ENCODE measurements at places on chromosomes 3 and 15.

- no peak for DNase-seq
Measured at GRCh38 chr3:127589600-127590281, 792 bp downstream of the TPRA1 start.

GRCh38 chr3:116135457-116136085 lies 309.7 kb downstream of the LSAMP start:
- DNase-seq: peak; percentile 21

- no peak for DNase-seq
Measured at GRCh38 chr3:24963762-24964625, 464.1 kb upstream of the RARB start.

GRCh38 chr15:57451555-57451954 lies 75.2 kb downstream of the CGNL1 start:
- no peak for DNase-seq

- DNase-seq: no peak
Measured at GRCh38 chr3:177451864-177452830, 254.9 kb upstream of the TBL1XR1 start.

- no peak for DNase-seq
Measured at GRCh38 chr3:105174017-105174615, 192.6 kb upstream of the ALCAM start.

- DNase-seq: peak; percentile 34
Measured at GRCh38 chr3:129936757-129937156, 37.8 kb upstream of the TRH start.

DNA sequence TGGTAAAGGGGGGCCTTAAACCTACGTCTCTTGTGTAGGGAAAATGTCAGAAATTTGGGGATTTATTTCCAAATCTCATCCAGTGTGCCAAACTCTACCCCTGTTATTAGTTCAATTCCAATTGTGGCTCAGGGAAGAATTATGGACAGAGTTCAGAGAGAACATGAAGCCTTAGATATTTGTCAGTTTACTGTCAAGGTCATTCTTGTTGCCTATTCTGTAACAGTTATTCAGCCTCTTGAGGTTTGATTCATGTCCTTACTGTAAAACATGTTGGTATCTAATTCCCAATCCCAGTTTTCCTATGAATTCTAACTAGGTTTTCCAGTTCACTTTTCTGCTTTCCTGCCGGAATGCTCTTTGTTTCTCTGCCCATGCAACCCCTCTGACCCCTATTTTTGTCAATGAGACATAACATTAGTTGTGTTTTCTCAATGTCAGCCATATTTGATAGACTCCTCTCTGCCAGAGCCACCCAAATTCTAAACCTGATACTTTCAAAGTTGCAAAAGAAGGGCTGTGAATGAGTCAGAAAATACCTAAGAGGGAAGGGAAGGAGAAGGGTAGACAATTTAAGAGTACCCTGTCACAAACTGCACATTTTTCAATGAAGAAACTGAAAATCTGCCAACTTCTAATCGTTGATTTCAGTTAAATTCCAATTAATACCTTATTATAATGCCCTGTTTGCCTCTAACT lies 52.4 kb downstream of the ATOSA start:
- DNase-seq: no peak

DNA sequence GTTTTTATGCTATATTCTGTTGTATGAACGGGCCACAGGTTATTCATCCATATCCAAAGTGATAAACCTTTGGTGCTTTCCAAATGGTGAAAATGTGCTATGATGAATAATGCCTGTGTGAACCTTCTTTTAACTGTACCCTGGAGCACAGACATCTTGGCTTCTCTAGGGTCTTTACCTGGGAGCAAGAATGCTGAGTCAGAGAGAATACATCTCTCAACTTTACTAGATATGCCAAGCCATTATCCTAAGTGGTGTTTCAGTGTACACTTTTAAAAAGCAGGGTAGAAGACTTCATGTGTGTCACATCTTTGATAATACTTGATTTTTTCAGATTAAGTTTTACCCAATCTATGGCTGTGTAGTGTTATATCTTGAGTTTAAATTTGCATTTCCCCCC lies 23.5 kb upstream of the XYLB start:
- DNase-seq: no peak

DNA sequence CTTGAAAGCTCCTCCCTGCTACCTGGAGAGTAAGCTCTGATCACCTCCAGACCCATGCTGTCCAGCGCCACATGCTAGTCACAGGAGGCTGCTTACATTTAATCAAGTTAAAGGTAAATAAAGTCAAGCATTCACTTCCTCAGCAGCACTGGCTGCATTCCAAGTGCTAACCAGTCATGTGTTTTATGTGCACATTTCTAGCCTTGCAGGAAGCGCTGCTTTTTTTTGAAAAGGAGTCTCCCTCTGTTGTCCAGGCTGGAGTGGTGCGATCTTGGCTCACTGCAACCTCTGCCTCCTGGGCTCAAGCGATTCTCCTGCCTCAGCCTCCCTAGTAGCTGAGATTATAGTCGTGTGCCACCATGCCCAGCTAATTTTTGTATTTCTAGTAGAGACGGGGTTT lies 279.2 kb downstream of the GABRG3 start:
- no peak for DNase-seq

DNA sequence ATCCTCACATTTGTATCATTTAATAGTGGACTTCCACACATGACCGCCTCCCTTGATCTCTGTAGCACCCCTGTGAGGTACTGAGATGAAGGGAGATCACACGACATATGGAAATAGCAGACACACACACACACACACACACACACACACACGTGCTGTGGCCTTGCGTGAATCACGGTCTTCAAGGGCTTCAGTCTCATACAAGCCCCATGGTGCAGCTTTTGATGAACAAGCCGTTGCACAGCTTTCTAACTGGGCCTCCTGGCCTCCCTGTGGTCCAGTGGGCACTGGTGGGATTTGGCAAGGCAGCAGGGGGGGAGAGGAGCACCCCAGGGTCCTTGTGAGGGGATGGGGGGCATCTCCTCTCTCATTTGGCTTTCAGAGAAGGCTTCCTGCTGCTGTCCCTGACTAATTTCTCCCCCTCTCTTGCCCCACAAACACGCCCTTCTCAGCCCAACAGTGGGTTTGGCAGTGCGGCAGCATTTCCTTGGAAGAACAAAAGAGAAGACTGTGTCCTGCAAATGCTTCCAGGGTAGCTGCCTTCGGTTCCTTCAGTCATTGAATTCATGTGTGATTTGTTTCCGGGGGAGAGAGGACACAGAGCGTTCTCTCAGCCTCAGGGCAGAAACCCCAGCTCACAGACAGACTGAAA lies 98.7 kb downstream of the SMAD6 start:
- no peak for DNase-seq

DNA sequence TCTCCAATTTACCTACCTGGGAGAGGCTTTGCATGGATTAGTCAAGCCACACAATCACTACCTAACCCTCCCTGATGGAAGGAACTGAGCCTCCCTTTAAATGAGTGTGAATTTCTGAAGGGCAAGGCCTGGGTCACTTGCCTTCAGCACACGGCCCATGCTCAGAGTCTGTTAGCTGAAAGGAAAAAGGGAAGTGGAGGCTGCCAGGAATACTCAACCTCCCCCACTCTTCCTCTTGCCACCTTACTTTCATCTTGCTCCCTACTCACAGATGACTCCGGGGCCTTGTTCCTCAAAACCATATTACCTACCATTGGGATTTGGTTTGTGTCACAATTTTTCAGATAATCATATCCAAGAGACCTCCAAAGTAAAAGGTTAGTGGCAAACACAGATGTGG lies 220.0 kb downstream of the ABHD5 start:
- no peak for DNase-seq

GRCh38 chr3:46932455-46933225 lies 43.9 kb downstream of the CCDC12 start:
- no peak for DNase-seq

DNA sequence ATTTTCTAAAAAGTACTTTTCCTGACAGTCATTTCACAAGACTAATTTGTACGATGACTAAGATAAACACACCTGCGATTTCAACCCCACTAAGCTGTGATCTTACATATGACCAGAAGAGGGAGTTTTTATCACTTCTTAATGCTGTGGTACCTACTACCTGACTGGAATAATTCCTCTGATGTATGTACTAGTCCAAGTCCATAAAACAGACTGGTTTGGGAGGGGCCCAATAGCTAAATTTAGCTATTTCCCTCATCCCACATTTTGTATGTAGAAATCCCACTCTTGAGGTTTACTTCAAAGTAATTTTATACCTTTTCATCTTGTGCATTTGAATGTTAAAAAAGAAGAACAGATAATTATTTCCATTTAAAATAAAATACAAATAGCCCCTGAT lies 49.7 kb upstream of the SCAANT1 start:
- no peak for DNase-seq

DNA sequence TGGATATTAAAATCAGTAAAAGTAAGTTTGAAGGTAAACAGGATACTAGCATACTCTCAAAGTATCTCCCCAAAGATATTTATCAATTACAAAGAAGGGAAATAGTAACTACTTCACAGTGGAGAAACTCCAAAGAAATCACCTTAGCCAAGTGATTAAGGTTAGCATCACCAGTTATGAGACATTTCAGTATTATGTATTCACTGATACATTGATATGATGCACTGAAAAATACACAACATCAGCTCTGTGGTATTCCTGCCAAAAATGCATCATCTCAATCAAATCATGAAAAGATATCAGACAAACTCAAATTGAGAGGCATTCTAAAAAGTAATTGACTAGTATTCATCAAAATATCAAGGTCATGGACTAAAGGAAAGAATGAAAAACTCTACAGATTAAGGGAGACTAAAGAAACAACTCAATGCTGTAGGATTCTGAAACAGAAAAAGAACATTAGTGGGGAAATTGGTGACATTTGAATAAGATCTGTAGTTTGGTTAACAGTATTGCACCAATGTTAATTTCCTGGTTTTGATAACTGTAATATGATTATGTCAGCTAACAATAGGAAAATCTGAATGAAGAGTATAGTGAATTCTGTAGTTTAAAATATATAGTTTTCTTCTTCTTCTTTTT lies 215.4 kb downstream of the UACA start:
- no peak for DNase-seq

DNA sequence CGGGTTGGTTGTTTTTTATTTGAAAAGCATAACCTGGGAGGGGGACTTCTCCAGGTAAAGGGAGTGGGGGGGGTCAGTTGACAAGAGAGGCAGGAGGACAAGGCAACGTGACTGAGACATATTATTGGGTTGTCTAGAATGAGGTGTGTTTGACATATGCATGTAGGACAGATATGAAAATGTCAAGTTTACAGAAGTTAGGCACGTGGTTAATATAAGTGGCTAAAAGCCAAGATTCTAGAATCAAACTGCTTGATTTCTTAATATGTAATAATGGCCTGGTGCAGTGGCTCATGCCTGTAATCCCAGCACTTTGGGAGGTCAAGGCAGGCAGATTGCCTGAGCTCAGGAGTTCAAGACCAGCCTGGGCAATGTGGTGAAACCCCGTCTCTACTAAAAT lies 212.8 kb downstream of the SQOR start:
- DNase-seq: no peak

DNA sequence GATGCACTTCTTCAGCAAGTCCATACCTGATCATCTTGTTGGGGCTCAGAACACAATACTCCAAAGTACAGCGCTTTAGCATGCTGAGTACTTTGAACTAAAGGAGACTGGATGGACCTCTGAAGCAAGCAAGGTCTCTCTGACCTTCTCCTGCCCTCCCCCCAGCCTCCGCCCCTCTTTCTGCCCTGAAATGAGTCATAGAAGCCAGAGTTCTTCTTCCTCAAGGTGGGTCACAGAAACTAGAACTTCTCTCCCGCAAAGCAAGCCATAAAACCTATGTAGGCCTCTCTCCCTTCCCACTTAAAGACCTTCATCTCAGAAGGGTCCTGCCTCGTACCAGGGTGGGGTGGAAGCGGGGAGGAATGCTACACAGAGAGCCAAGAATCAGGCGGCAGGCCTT lies 230.5 kb upstream of the PROK2 start:
- DNase-seq: no peak

GRCh38 chr3:52763466-52763865 lies 7.3 kb downstream of the NEK4 start:
- DNase-seq: no peak

DNA sequence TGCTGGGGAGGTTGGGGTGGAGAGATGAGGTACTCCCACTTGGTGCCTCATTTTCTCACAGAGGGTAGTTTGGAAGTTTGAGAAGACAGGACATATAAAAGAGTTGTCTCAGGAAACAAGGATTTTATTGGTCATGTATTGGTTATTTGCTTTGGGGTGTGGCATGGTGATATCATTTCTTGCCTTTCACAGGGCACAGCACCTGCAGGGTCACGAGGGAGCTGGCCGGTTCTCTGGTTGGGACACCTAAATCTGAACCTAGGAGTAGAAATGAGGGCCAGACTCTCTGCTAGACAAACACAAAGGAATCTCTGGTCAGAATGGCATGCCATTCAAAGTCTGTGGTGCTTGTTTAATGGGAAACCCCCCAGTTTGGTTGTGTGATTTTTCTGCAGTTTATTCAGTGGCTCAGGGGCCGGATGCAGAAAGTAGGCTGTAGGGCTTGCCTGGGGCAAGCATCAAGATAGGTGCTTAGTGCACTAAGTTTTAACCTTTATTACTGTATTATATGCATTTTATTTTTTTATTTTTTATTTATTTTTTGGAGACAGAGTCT lies 237.7 kb upstream of the EIF1B start:
- DNase-seq: no peak

GRCh38 chr15:31248951-31249350 lies 77.7 kb upstream of the KLF13 start:
- no peak for DNase-seq

- no peak for DNase-seq
Measured at GRCh38 chr15:64695561-64695992, 79.8 kb downstream of the RBPMS2 start.

GRCh38 chr3:172244011-172244410 lies 204.2 kb downstream of the GHSR start:
- DNase-seq: no peak

- DNase-seq: no peak
Measured at GRCh38 chr3:185586686-185587039, 568 bp downstream of the SENP2 start.

DNA sequence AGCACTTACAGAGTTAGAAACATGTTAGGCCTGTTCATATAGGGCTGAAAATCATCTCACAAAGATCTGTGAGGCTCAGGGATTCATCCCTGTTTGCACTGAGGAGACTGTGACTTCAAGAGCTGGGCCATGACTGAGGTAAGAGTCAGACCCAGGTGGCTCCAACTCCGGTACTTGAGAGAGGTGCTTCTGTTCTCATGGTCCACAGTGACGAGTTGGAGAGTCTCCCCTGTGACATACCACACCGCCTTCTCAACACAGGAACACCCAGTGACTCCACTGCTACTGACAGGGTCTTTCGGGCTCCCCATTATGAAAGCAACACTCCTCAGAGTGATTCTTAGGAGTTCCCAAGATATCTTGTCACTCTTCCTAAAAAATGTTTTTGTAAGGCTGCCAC lies 27.4 kb downstream of the FSTL1 start:
- no peak for DNase-seq

DNA sequence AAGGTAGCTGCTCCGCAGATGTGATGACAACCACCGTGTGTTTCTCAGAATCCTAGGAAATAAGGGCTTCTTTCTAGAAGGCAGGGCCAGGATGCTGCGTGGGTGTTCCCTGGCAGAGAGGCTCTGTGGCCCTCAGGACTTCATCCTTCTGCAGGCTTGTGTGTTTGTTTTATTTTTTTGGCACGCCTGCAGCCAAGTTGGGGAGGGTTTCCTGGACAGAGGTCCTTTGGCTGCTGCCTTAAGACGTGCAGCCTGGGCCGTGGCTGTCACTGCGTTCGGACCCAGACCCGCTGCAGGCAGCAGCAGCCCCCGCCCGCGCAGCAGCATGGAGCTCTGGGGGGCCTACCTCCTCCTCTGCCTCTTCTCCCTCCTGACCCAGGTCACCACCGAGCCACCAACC lies at the start of gene CLEC3B:
TSS of gene CLEC3B (plus strand) at position 266 of the 400 bp plus-strand sequence. CDS start at position 326, 60 bp downstream.
- peak; percentile 50 for DNase-seq
